ENCODE measurements at places on chromosomes 12 and 14.
A peak's percentile ranks its signal among the peaks of the same experiment; 100 is the strongest.

GRCh38 chr12:116628989-116629388, 69.8 kb downstream of the MAP1LC3B2 start:
- H3K27me3 ChIP-seq, result no peaks in the 10 kb centered on the region
- no peak overlapping the region for H3K27ac ChIP-seq
- H3K36me3 ChIP-seq, result no peaks in the 10 kb centered on the region
- DNase-seq, result no peak

GRCh38 chr14:33646692-33647260, 304.1 kb downstream of the EGLN3 start:
- no peak overlapping the region for H3K4me3 ChIP-seq
- H3K4me1 ChIP-seq, result no peaks in the 10 kb centered on the region
- H3K36me3 ChIP-seq, result no peaks in the 10 kb centered on the region
- no peaks in the 10 kb centered on the region for H3K27me3 ChIP-seq
- no peak overlapping the region for H3K27ac ChIP-seq

GRCh38 chr12:54207539-54208294, 18.9 kb upstream of the SMUG1 start:
- no peaks in the 10 kb centered on the region for H3K36me3 ChIP-seq
- no peaks in the 10 kb centered on the region for H3K4me1 ChIP-seq
- no peaks in the 10 kb centered on the region for H3K27me3 ChIP-seq
- DNase-seq, result no peak

DNA sequence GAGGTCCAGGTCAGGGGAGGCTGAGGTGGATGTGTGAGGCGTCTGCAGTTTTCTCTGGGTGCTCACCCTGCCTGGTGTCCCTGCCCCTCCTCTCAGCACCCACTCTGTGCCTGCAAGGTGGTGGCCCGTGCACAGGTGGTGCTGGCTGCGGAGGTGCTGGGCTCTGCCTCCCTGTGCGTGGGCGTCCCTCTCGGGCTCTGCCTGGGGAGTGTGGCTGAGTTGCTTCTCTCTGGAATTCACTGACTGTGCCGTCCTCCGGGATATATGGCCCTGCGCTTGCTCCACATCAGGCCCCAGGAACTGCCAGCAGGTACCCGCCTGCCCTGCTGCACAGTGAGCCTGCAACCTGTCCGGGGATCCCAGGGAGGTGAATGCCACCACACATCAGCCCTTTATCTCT, 379.1 kb downstream of the TMEM121 start:
- H3K27ac ChIP-seq, result no peak overlapping the region
- peak; percentile 40 for DNase-seq
- H3K36me3 ChIP-seq, result no peaks in the 10 kb centered on the region
- no peaks in the 10 kb centered on the region for H3K4me1 ChIP-seq

DNA sequence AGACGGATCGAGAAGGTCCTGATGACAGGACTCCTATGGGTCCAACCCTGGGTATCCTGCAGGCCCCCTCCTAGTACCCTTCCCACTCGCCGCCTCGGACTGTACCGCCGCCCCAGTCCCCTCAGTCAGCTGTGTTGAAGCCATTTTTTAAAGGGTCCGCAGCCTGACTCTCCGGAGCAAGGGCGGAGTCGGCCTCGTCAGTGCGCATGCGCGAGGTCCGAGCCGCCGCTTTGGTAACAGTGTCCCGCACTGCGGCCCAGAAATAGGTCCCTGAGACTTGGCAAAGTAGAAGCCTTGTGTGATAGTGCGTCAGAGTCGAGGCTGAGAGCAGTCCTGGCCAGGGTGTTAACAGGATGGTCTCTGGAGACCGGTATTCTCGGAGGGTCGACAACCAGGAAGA, 769.0 kb upstream of the ALG10B start:
- no peak overlapping the region for H3K27ac ChIP-seq
- H3K36me3 ChIP-seq, result no peaks in the 10 kb centered on the region
- H3K4me3 ChIP-seq, result no peak overlapping the region
- DNase-seq, result peak; percentile 72
- no peaks in the 10 kb centered on the region for H3K27me3 ChIP-seq

DNA sequence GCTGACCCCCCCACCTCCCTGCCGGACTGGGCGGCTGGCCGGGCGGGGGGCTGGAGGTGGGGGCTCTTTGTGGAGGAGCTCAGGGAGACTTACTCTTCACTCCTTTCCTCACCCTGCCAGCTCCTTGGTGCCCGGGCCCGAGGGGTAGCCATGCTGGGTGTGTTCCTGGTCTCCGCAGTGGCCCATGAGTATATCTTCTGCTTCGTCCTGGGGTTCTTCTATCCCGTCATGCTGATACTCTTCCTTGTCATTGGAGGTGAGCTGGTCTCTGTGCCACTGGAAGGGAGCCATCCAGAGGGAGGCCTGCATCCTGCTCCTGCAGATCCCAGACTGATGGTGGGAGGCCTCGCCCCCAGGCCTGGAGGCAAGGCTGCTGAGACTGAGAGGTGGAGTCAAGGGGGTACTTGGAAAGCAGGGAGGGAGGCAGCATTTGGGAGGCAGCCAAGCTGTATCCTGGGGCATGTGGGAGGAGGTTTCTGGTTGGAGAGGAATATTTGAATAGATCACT, 19.7 kb downstream of the SOAT2 start:
- H3K27me3 ChIP-seq, result no peaks in the 10 kb centered on the region
- H3K27ac ChIP-seq, result no peak overlapping the region
- H3K4me3 ChIP-seq, result no peak overlapping the region

GRCh38 chr14:68653804-68654203, 139.1 kb downstream of the ZFP36L1 start:
- H3K27ac ChIP-seq, result no peak overlapping the region
- no peaks in the 10 kb centered on the region for H3K27me3 ChIP-seq
- H3K36me3 ChIP-seq, result no peaks in the 10 kb centered on the region
- no peak for DNase-seq
- H3K4me3 ChIP-seq, result no peak overlapping the region

DNA sequence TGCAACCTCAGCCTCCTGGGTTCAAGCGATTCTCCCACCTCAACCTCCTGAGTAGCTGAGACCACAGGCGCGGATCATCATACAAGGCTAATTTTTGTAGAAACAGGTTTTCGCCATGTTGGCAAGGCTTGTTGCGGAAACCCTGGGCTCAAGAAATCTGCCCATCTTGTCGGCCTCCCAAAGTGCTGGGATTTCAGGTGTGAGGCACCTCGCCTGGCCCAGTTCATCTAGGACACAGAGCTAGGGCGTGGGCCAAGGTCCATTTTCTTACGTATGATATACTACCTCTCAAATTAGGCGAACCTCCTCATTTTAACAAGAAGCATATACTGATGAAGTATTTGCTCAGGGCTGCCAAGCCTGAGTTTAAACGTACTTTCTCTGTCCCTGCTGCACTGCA, 2.1 kb downstream of the RPS29 start:
- no peaks in the 10 kb centered on the region for H3K27me3 ChIP-seq
- no peak overlapping the region for H3K27ac ChIP-seq
- DNase-seq, result no peak

DNA sequence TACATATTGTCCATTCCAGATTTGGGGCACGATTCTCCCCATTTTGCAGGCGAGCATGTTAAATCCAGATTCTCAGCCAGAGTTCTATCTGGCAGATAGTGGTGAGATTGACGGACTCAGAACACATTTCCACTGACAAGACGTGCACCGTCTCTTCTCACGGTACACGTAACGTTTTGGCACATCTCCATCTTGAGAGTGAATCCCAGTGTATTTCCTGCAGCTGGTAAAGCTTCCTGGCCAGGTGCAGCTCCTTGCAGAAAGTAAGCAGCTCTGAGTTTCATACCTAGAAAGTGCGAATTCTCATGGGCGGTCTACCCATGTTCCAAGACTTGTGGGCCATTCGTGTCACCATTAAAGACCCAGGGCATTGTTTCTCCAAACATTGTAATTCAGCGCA, 102.6 kb downstream of the TSPAN9 start:
- H3K27ac ChIP-seq, result no peak overlapping the region
- no peak for DNase-seq
- H3K36me3 ChIP-seq, result no peaks in the 10 kb centered on the region
- H3K4me1 ChIP-seq, result peaks cover 16% of the 10 kb centered on the region

- H3K4me1 ChIP-seq, result peaks cover 4% of the 10 kb centered on the region
- DNase-seq, result no peak
- H3K27ac ChIP-seq, result no peak overlapping the region
- H3K27me3 ChIP-seq, result no peaks in the 10 kb centered on the region
Measured at GRCh38 chr12:5969156-5969973, 24.3 kb upstream of the ANO2 start.

DNA sequence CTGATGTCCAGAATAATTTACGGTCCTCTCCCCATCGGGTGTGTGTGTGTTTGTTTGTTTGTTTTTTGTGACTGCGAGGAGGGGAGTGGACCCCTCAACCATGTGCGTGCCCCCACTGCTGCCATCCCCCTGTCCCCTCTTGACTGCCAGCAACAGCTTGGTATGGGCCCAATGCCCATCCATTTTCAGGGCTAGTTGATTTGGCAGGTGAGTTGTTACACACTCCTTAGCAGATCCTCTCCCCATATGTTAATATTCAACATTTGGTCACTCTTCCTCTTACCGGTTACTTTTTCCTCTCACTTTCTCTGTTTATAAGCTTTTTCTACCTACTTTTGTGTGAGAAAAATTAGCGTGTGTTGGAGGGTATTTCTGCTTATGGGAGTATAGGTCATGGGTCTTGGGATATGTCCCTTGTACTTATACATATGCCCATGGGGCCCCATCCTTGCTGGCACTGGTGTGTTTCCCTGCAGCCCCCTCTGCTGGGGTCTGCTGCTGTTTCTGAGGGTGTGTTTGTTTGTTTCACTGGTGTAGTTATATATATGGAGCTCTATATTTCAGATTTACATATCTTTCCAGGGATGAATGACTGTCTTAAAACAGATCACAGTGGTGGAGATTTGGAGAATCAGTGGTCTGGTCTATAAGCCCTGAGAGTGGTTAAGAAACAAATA, 33.8 kb downstream of the ZFHX2 start:
- H3K36me3 ChIP-seq, result no peaks in the 10 kb centered on the region
- no peaks in the 10 kb centered on the region for H3K4me1 ChIP-seq
- H3K4me3 ChIP-seq, result no peak overlapping the region
- DNase-seq, result no peak
- no peak overlapping the region for H3K27ac ChIP-seq

GRCh38 chr14:47993883-47994282, 318.5 kb upstream of the MDGA2 start:
- H3K27ac ChIP-seq, result no peak overlapping the region
- H3K36me3 ChIP-seq, result no peaks in the 10 kb centered on the region
- H3K27me3 ChIP-seq, result no peaks in the 10 kb centered on the region
- H3K4me1 ChIP-seq, result no peaks in the 10 kb centered on the region
- no peak for DNase-seq
- no peak overlapping the region for H3K4me3 ChIP-seq

- no peaks in the 10 kb centered on the region for H3K36me3 ChIP-seq
- no peaks in the 10 kb centered on the region for H3K27me3 ChIP-seq
- H3K27ac ChIP-seq, result no peak overlapping the region
- DNase-seq, result no peak
Measured at GRCh38 chr12:24679126-24679525, 269.8 kb downstream of the BCAT1 start.

DNA sequence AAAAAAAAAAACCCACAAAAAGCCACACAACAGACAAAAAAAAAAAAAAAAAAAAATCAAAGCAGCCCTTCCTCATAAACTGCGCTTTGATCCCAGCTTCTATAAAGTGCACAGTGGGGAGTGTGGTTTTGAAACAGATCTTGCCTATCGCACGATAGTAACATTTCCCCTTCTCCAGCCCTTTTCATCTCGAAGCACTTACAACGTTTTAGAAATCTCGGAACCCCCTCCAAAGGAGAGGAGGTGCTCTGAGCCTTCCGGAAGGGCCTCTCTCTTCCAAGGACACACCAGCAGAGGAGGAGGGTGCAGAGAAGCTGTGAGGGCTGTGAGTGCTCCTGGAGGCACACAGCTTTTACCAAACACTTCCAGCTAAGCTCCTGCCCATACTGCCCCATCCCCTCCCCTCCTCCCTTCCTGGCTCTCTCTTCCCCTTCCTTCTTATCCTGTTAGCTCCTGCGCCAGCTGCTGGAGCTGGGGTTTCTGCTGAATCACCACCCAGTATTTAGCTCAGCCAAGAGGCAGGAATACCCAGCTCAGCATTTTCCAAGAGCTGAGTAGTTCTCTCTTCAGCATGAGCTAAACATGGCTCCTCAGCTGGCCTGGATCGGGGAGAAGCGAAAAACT, 28.4 kb downstream of the SLC7A8 start:
- no peaks in the 10 kb centered on the region for H3K36me3 ChIP-seq
- no peak overlapping the region for H3K4me3 ChIP-seq
- H3K27ac ChIP-seq, result peak overlapping the region; percentile 85
- H3K4me1 ChIP-seq, result peaks cover 29% of the 10 kb centered on the region

- no peak overlapping the region for H3K27ac ChIP-seq
- no peaks in the 10 kb centered on the region for H3K27me3 ChIP-seq
- DNase-seq, result no peak
- H3K4me3 ChIP-seq, result no peak overlapping the region
- H3K4me1 ChIP-seq, result no peaks in the 10 kb centered on the region
Measured at GRCh38 chr12:115209230-115209629, 525.3 kb upstream of the TBX3 start.

GRCh38 chr14:96136371-96137005, 68.2 kb upstream of the BDKRB2 start:
- H3K4me1 ChIP-seq, result no peaks in the 10 kb centered on the region
- no peaks in the 10 kb centered on the region for H3K27me3 ChIP-seq

- no peaks in the 10 kb centered on the region for H3K36me3 ChIP-seq
- peak within 1 kb of the TSS; percentile 62 for H3K4me3 ChIP-seq
- no peak for DNase-seq
- peaks cover 51% of the 10 kb centered on the region for H3K4me1 ChIP-seq
- H3K27me3 ChIP-seq, result peaks cover 16% of the 10 kb centered on the region
- no peak within 1 kb of the TSS for H3K27ac ChIP-seq
Measured at GRCh38 chr14:73237219-73237785, at the start of gene PAPLN. TSS of gene PAPLN (plus strand) at chr14:73237506. CDS start at chr14:73239779, 2,273 bp downstream.

GRCh38 chr12:55172686-55173085, 46.5 kb downstream of the OR9K2 start:
- no peaks in the 10 kb centered on the region for H3K27me3 ChIP-seq
- DNase-seq, result no peak
- no peak overlapping the region for H3K27ac ChIP-seq
- H3K4me1 ChIP-seq, result no peaks in the 10 kb centered on the region
- no peak overlapping the region for H3K4me3 ChIP-seq

GRCh38 chr14:100891501-100892445, 11.7 kb downstream of the RTL1 start:
- no peaks in the 10 kb centered on the region for H3K4me1 ChIP-seq
- DNase-seq, result no peak
- no peak overlapping the region for H3K27ac ChIP-seq
- H3K36me3 ChIP-seq, result no peaks in the 10 kb centered on the region

DNA sequence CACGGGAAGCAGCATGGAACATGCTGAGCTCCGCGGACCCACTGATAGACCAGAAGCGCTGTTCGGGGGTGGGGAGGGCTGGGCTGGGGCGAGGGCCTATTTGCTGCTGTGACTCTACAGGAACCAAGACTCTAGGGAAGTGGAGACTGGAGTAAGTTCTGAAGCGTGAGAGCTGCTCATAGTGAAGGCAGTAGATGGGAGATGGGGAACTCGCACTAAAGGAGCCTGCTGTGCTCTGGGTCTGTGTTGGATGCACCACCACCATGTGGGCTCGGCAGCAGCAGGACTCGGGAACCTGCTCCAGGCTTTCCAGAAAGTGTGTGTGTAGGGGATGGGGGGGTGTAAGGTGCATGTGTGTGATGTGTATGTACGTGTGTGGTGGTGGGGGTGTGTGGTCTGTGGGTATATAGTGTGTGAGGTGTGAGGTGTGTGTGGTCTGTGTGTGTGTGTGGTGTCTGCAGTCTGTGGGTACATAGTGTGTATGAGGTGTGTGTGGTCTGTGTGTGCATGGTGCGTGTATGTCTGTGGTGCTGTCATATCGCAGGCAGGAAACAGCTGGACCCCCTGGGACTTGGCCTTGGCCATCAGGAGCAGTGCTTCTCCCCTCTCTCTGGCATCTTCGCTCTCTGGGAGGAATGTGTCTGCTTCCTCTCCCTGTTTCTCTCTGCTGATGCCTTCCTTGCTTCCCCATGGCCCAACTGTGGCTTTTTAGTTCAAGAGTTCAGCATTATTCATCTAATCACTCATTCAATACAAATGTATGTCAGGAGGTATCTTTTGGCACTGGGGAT, 378.9 kb downstream of the FUT8 start:
- no peaks in the 10 kb centered on the region for H3K4me1 ChIP-seq
- no peak overlapping the region for H3K27ac ChIP-seq
- DNase-seq, result no peak
- H3K27me3 ChIP-seq, result no peaks in the 10 kb centered on the region
